ENCODE measurements at places on chromosomes 1 and 21.

- no peak for DNase-seq
These were observed 513.9 kb downstream of the OMA1 start for GRCh38 chr1:58032611-58033073.

DNA sequence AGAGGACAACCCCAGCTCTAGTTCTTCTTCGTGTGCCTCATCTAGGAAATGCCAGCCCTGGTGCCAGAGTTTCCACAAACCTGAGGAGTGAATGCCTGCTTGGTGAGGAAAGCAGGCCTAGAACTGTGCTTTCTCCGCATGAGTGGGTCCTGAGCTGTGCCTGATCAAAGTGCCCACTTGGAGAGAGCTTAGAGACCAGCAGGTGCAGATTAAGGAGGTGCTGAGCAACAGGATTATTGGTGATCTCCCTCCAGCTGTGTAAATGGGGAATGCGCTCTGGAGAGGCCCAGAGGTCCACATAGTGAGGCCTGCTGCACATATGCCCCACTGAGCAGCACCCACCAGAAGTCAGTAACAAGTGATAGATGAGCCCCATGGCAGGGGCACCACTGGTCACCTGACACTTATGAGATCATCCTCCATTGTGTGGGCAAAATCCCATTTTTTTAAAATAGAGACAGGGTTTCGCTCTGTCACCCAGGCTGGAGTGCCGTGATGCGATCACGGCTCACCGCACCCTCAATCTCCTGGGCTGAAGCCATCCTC lies 127.2 kb upstream of the ZC3H12A start:
- no peak for DNase-seq

DNA sequence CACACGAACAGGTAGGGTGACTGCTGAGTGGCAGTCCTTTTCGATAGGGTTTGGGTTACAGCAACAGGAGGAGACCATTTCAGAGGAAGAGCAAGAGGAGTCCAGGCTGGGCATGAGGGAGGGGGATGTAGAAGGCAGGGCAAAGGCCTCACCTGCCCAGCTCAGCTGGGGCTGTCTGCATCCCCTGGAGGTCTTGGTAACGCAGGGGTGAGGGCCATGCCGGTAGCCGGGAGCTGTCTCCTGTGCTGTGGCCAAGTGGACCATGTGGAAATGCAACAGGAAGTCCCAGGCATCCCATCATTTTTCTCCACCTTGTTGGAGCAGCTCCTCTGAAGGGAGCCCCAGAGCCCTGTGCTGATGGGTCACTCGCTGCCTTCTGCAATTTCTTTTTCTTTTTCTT lies 105.4 kb upstream of the C1orf174 start:
- no peak for DNase-seq

DNA sequence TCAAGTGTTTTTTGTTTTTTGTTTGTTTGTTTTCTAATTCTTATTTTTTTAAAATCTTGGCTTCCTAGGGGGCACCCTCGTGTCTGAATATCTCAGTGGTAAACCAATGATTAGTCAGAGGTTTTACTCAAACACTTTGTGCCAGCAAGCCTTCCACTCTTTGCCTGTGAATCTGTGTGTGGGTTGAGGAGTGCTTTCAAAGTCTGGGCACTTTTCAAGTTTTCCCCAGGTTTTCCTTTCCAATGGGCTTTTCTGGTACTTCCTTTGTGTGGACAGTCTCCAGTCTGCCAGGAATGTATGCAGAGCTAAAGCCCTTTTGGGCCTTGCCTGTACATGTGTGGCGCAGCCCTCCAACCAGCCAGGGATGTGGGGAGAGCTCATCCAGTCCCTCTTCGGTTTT lies 9.7 kb upstream of the PPIE start:
- DNase-seq, result no peak

- no peak for DNase-seq
These were observed 171.7 kb downstream of the COQ8A start for GRCh38 chr1:227111782-227112181.
